Muscle of arm (tissue), 14 donors: ENCODE measurements at places on chromosomes 7 and 10.

DNA sequence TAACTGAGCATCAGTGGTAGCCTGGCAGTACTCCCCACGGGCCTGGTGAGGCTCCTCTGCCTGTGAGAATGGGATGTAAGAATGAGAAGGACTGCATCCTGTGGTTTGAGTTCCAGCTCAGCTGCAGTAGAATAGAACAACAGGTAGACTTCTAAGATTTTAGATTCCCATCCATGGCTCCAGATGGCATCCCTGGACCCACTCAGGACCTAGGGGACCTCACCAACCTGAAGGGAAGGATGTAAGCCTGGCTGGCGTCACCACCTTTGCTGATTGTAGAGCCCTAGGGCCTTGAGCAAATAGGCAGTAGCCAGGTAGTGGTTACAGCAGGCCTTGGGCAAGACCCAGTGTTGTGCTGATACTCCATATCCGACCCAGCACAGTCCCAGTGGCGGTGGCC, 9.6 kb upstream of the AOC1 start:
- no peak for DNase-seq

- DNase-seq: no peak
These were observed 51.8 kb downstream of the GSDME start for GRCh38 chr7:24705461-24705954.

GRCh38 chr10:84101042-84101441, 38.3 kb upstream of the GHITM start:
- no peak for DNase-seq

DNA sequence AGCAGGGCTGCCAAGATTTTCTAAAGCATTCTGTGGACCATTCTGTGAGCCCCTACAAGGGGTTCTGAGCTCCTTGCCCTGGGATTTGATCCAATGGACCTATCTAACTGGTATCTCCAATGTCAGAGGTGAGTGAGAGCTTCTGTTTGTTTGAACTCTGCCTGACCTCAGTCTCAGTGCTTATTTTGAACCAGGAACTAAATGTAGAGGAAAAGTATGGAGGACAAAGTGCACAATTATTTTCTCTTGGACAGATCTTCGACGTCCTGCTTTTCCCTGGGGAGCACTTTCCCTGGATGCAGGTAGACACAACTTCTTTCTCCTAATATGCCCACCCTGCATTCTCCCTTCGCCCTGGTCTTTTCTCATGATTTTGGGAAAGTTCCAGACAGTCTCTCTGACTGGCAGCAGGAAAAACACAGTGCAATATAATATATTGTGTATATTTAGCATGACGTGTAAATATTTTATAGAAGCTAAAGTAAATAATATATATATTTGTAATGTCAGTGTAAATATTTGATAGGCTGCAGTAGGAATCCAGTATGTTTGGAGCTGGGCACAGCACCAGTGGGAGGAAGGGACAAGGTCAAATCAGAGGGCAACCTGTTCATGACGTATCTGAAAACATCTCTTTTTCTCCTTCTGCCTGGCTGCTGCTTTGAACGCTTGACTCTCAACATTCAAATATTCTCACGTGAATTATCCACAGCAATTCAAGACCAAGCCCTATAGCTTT, 184.0 kb upstream of the LYZL1 start:
- DNase-seq: no peak
